ENCODE measurements at places on chromosomes 11 and 22. TPM values are rescaled to one million over a fixed set of nuclear protein-coding genes. Genes with fewer than 3 reads are reported as not detected.

- H3K27ac ChIP-seq, result no peak overlapping the region
- no peak for DNase-seq
- no peaks in the 10 kb centered on the region for H3K36me3 ChIP-seq
- H3K27me3 ChIP-seq, result no peaks in the 10 kb centered on the region
- peaks cover 15% of the 10 kb centered on the region for H3K4me1 ChIP-seq
These were observed 5.4 kb upstream of the FTH1 start for GRCh38 chr11:61972672-61973475.

- DNase-seq, result no peak
- no peak overlapping the region for H3K4me3 ChIP-seq
- H3K27ac ChIP-seq, result no peak overlapping the region
These were observed 22.1 kb upstream of the NNMT start for GRCh38 chr11:114273890-114274635.

The UCP3 gene
- 5.6 TPM for total RNA-seq

DNA sequence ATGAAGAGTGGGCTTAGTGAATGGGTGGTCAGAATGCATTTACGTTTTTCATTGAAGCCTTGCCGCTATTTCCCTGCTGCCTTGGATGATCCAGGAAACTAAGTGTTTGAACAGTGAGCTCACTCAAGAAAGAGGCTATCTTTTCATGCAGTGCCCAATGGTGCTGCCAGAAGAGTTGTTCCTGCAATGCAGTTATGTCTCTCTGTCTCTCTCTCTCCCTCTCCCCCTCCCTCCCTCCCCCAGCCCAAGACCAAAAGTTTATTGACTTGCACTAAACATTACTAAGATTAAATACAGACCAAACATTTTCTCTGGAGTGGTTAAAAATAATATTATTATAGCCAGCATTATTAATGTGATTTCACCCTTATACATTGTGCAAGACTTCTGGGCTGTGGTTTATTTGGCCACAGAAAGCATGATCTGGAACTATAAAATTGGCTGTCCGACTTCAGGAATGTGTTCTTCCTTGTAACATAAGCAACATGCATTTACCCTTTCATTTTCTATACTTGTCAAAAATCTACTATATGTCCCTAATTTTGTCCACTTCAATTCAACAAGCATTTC, 6.6 kb upstream of the FUT4 start:
- peaks cover 9% of the 10 kb centered on the region for H3K27me3 ChIP-seq
- no peak overlapping the region for H3K4me3 ChIP-seq
- DNase-seq, result no peak
- H3K27ac ChIP-seq, result no peak overlapping the region
- no peaks in the 10 kb centered on the region for H3K36me3 ChIP-seq

The MOGAT2 gene
- total RNA-seq, result not detected

DNA sequence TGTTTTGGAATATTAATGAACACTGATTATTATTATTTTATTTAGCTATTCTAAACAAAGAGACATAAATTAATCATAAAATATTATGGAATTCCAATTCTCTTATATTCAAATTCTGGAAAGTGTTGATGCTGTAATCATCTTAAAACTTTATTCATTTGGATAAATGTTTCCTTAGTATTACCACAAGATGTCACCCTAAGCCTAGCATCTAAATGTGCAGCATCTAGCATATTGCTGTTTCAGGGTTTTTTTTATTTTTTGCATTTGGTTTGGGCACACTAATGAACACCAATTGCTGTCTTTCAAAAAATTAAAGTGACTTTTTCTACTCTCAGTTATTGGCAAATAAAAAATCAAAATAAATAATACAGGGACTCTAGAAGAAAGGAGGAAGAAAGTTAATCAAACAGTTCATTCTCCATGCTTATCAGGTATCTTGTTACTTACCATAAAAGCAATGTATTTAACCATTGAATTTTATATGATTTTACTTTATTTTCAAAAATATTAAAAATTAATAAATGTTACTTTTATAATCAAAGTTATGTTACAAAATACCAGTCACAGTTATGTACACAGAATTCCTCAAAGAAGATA, 31.8 kb downstream of the DLG2 start:
- H3K27ac ChIP-seq, result no peak overlapping the region
- H3K27me3 ChIP-seq, result no peaks in the 10 kb centered on the region

DNA sequence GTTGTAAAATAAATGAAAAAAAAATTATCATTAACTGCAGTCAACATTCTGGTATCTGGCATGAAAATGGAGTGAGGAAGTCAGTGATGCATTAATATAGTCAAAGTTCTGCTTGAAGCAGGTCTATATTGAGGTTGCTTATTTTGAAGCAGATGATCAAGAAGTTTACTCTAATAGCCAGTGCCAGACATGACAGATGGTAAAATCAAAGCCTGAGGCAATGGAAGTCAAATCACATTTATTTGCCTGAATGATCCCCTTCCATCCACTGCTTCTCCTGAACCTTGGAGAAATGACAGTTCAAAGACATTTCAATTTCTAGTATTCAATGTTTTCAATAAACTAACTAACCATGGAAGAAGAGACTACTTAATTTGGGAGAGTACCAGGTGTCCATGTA, 430.0 kb downstream of the FAM181B start:
- no peaks in the 10 kb centered on the region for H3K27me3 ChIP-seq
- no peak for DNase-seq
- H3K4me3 ChIP-seq, result no peak overlapping the region
- no peak overlapping the region for H3K27ac ChIP-seq
- no peaks in the 10 kb centered on the region for H3K36me3 ChIP-seq

DNA sequence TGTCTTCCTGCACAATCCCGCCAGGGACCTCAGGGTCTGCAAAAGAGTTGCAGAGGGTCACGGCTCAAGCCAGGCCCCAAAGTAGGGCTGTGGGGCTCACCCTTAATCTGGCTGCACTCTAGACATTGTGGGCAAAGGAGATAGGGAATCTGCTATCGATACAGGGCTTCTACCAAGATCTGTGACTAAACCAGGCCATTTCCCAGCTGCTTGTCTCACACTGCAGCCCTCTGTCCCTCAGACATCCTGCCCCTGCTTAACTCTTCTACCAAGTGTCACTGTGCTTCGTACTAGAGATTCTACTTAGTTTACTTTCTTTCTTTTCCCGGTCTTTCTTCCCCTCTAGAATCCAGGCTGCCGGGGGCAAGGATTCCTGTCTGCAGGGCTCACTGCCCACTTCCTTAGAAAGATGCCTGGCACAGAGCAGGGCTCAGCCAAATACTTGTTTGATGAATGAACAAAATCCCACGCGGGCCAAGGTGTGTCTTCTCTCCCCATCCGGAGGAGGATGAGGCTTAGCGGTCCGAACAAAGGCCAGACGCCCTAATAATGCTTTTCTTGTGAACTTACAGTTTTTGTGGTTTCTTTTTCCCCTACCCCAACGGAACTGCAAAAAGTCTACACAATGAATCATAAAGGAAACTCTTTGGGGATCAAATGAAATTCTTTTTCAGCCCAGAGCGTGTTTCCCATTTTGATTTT, 61.3 kb upstream of the ANO1 start:
- no peak overlapping the region for H3K4me3 ChIP-seq
- H3K4me1 ChIP-seq, result no peaks in the 10 kb centered on the region
- no peaks in the 10 kb centered on the region for H3K27me3 ChIP-seq
- no peak overlapping the region for H3K27ac ChIP-seq
- no peak for DNase-seq
- H3K36me3 ChIP-seq, result no peaks in the 10 kb centered on the region

The SPON1 gene
- total RNA-seq, result 0.79 TPM

DNA sequence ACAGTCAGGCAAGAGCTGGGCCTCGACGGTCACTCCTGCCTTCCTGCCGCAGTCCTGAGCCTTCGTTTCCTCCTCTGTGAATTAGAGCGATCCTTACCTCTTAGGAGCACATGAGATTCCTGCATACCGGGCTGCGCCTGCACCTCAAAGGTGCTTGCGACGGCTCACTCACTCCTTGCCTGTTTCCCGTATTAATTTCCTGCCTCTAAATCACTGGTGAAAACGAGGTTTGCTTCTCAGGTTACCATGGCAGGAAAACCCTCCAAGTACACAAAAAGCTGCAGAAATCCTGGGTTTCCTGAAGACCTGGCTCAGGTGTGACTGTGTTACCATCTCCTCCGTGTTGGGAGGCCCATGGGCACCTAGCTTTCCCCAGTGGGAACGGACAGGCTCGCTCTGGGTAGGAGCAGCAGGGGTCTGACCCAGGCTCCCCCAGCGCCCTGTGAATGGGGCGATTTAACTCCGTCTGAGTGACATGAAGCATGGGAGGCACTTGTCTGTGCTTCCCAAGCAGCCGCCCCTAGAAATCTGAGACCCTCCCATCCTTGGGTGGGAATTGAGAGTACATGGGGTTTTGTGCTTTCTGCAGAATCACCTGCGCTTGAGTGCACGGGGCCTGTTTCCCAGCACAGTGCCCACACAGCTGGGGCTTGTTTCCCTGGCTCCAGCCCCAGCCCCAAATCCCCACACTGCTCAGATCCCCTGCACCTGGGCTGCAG, 64.8 kb downstream of the PHF21B start:
- no peak overlapping the region for H3K27ac ChIP-seq
- no peaks in the 10 kb centered on the region for H3K27me3 ChIP-seq
- no peak for DNase-seq
- H3K36me3 ChIP-seq, result no peaks in the 10 kb centered on the region

DNA sequence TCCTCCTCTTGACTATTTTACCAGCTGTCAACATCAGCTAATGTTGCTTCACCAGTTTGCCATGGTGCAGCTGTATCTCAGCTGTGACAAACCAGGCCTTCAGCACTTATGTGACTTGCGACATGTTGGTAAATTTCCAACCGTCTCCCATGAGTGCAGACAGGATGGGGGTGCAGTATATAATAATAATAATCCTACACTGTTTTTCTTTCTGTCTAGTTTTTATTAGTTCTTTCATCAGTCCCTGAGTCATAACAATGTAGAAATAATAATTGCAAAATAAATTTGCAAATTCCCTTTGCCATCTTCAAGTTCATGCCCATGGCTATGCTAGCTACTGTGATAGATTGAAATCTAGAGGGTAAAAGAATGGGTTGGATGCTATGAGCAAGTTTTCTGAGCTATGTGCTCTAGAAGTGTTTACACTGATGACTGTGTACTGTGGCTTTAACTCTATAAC, 4.9 kb downstream of the MMP13 start:
- H3K36me3 ChIP-seq, result no peaks in the 10 kb centered on the region
- no peak for DNase-seq
- H3K4me1 ChIP-seq, result no peaks in the 10 kb centered on the region
- no peak overlapping the region for H3K4me3 ChIP-seq

DNA sequence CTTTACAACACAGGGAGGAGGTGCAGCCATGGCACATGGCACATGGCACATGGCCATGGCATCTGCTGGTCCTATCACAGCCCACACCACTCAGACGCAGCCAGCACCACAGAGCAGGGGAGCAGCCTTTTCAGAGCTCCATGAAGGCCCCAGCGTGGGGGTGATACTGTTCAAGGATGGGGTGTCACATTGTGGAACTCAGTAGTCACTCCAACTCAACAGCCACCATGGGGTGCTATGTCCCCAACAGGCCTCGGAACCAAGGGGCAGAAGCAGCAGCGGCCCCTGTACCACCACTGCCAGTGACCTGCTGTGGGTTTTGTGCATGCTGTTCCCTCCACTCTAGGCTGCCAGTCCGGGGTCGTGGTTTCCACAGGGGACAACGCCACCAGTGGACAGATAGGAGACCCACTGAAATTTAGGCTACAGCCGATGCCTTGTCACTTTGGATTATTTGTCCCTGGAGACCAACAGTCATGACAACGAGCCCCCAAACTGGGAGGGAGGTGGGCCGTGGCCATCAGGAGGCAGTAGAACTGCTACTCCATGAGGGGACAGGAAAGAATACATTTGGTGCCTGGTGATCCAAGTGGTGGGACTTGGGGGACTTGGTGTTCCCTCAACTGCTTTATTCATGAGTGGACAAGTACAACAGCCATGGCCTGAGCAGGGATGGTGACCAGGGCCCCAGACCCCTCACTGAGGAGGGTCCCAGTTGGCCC, 30.4 kb upstream of the CD81 start:
- H3K4me1 ChIP-seq, result no peaks in the 10 kb centered on the region
- no peak overlapping the region for H3K4me3 ChIP-seq
- no peaks in the 10 kb centered on the region for H3K36me3 ChIP-seq
- no peak for DNase-seq

The BIRC3 gene
- 239 TPM for total RNA-seq

The NRGN gene
- 58.8 TPM for total RNA-seq

The TNNT3 gene
- 19.4 TPM for total RNA-seq

- H3K36me3 ChIP-seq, result no peaks in the 10 kb centered on the region
- H3K4me3 ChIP-seq, result no peak overlapping the region
- no peak for DNase-seq
These were observed 2.0 kb downstream of the JRKL start for GRCh38 chr11:96391698-96392307.

GRCh38 chr11:134483291-134483690, 71.2 kb upstream of the B3GAT1 start:
- no peaks in the 10 kb centered on the region for H3K36me3 ChIP-seq
- DNase-seq, result no peak
- H3K4me1 ChIP-seq, result no peaks in the 10 kb centered on the region

The PIH1D2 gene
- total RNA-seq, result 0.47 TPM

DNA sequence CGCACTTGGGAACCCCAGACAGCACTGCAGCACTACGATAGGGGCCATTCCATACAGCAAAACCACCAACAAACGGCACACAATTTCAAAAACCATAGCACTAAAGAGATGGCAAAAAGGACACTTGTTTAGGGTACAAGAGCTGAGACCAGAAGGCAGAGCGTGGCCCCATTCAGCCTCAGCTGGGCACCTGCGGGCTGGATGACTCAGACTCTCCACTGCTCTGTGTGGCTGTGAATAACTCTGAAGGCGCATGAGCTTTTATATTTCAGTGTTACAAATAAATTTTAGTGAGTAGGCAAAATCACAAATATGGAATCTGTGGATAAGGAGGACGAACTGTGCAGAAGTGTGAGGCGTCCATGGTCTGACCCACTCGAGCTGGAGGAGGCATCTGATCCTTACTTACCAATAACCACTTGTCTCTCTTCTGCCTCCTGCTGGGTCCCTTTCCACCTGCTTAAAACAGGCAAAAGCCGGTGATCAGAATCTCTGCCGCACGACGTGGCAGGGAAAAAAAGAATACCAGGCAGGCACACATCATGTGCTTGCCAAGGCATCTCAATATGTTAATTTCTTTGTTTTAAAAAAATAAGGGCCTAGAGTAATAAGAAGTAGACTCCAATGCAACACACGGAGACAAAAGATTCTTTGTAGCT, 325.7 kb downstream of the SHANK2 start:
- DNase-seq, result no peak
- H3K4me1 ChIP-seq, result no peaks in the 10 kb centered on the region
- H3K27ac ChIP-seq, result no peak overlapping the region
- no peaks in the 10 kb centered on the region for H3K27me3 ChIP-seq
- no peak overlapping the region for H3K4me3 ChIP-seq
- H3K36me3 ChIP-seq, result no peaks in the 10 kb centered on the region

The ARFGAP3 gene
- 28.8 TPM for total RNA-seq

The MPZL2 gene
- total RNA-seq, result 1.0 TPM

GRCh38 chr11:132969892-132970291, 562.4 kb downstream of the OPCML start:
- no peaks in the 10 kb centered on the region for H3K4me1 ChIP-seq
- no peaks in the 10 kb centered on the region for H3K36me3 ChIP-seq
- H3K27me3 ChIP-seq, result no peaks in the 10 kb centered on the region
- no peak overlapping the region for H3K4me3 ChIP-seq
- no peak for DNase-seq
- H3K27ac ChIP-seq, result no peak overlapping the region

The TRIM51 gene
- not detected for total RNA-seq

All from CD4-positive, CD25-positive, alpha-beta regulatory T cell (primary cell).